ENCODE measurements at places on chromosomes 11 and 22.

DNA sequence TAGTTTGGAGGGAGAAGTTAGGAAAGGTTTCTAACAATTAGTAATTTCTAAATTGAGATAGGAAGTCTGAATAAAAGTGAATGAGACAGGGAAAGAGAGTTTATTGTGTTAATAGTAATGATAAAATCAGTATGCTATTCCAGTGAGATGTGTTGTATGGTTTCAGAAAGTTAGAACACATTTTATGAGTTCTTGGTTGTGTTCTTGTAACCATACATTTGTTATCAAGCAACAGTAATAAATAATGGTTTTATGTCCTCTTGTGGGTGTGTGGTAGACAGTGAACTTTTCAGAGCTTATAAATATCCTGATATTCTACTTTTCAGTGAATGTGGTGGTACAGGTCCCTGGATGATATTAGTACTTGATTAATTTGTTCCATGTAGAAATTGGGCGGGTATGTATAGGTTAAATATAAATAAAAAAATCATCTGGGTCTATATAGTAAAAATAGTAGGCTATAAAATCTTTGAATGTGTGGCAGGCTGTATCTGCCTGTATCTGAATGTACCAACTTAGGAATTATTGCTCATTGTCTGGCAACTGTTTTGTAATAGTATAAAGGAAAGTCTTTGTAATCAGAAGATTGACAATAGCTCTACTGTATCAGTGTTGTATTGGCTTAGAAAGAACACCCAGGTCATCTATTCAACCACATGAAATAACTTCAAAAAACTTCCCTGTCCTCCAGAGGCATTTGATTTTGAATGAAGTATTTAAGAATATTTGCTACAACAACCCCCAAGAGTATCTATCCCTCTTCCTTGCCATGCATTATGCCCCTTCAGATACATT lies 54.8 kb downstream of the UVRAG start:
- DNase-seq = no peak

DNA sequence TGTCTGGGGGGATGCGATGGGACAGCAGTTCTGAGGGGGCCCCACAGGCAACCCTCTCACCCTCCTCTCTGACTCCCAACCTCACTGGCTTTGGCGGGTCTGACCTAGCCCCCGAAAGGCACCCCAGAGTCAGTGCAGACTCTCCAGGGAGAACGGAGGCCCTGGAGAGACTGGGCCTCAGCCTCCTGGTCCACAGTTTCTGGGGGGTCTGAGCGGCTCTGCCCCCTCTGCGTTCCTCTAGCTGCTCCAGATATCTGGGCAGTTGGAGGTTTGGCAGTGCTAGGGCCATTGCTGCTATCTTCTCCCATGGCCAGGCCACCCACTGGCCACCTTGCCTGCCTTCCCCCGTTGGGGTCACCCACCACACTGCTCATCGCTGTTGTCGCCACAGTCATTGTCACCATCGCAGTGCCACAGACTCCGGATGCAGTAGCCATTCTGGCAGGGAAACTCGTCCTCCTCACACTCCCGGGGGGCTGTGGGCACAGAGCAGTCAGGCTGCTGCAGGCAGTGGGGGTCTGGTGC lies 18.8 kb downstream of the LRP4 start:
- no peak for DNase-seq

- DNase-seq = no peak
Measured at GRCh38 chr22:47452184-47452583, 689.7 kb downstream of the TBC1D22A start.

GRCh38 chr11:104370478-104370877 lies 206.5 kb upstream of the PDGFD start:
- DNase-seq = no peak

DNA sequence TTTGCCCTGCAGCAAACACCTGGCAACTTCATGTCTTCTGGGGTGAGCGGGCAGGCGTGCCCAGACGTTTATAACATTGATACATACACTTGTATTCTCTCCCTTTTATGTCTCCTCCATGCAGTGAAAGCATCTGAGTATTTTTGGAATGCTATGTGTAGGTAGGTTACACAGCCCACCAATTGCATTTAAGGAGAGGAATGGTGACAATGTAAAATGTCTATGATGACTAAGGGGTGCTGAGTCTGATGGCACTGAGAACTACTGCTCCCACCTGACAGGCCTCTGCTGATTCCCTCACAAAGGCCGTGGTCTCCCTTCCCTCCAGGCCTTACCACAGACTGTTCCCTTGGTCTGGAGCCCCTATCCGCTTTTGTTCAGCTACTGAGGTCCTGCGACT lies 22.9 kb upstream of the RASL10A start:
- no peak for DNase-seq

DNA sequence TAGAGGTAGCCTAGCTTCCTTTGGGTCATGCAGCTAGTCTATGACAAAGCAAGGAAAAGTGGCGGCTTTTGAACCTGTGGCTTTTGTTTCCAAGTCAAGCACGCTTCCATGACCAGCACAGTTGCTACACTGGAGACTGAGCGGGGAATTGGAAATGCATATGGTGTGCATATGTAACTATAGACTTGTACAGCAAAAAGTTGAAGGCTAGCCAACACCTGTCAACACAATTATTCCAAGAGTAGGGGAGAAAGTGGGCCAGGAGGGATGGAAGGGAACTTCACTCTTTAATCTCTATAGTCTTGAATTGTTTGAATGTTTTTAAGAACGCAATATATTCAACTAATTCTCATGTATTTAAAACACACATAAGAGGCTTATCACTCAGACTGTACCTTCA lies 218.5 kb upstream of the CADM1 start:
- DNase-seq = no peak

GRCh38 chr22:31937341-31937740 lies 7.0 kb upstream of the YWHAH start:
- DNase-seq = no peak

GRCh38 chr11:61110255-61111049 lies 8.2 kb downstream of the CD5 start:
- DNase-seq = no peak

DNA sequence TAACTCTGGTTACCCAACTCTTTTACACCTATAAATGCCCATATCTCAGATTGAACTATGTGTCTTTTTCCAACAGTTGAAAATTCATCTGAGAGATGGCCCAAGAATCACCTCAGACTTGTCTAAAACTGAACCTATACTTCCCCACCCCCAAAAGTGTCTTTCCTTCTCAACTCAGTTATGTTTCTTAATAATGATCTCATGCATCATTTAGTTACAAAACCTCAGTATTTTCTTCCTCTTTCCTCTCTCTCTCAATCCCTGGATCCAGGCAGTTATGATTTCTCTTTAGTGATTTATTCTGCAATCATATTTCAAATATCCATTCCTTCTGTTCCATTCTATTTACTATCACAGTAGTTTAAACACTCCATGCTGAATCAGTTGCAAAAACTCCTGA lies 32.3 kb upstream of the ADSL start:
- DNase-seq = no peak

DNA sequence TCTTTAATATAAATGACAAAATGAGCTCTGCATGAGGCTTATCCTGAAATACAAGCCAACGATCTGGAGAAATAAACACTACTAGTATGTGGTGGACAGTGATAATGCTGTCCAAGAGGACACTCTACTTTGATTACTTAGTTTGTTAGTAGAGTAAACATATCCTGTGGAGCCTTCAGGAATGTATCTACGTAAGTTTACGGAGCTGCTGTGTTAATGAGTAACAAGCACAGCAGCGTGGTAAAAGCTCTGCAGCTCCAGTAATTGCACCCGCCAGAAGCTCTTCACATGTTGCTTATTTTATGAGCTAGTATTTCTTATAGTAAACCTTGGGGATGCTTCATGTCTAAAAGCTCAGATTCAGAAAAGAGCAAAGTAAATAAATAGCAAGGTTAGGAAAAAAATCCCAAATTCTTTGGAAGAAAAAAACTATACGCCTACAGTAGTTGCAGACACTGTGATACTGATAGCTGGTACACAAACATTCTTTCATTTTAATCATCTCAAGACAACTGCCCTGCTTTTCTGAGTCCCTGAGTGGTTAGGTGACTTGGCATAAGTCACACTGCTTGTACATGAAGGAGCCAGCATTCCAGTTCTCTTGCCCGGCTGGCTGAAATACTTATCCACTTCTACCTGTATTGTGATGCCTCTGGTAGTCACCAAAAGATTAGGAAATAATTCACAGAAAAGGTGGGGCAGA lies 32.7 kb upstream of the CCDC34 start:
- DNase-seq = no peak
